Subcutaneous preadipocyte (primary cell): ENCODE measurements at places on chromosomes 3 and 15. TPM values are rescaled to one million over a fixed set of nuclear protein-coding genes. Genes with fewer than 3 reads are reported as not detected.

Gene DALRD3
- 46.9 and 59.9 TPM in 2 replicates for total RNA-seq

Gene TLR9
- not detected in 2 replicates for total RNA-seq

Gene SIDT1
- total RNA-seq, result under 0.01 TPM in 1 of 2 replicates, not detected in the other

Gene HTR3E
- total RNA-seq, result not detected in 2 replicates

Gene RBP2
- not detected in 2 replicates for total RNA-seq

Gene PLSCR4
- total RNA-seq, result 9.4 and 11.0 TPM in 2 replicates

Gene CPNE9
- total RNA-seq, result not detected in 2 replicates

Gene SCAMP5
- 0.59 and 1.1 TPM in 2 replicates for total RNA-seq

Gene ANO10
- total RNA-seq, result 23.1 and 25.6 TPM in 2 replicates

Gene GPR62
- 0.20 TPM in 1 of 2 replicates, not detected in the other for total RNA-seq

Gene C3orf70
- 1.1 and 1.4 TPM in 2 replicates for total RNA-seq

Gene ATP13A5
- not detected in 2 replicates for total RNA-seq

Gene DNASE1L3
- 0.59 and 1.5 TPM in 2 replicates for total RNA-seq

Gene CCNDBP1
- 60.0 and 61.0 TPM in 2 replicates for total RNA-seq

Gene CSPG4
- 14.3 and 62.6 TPM in 2 replicates for total RNA-seq
